ENCODE measurements at places on chromosomes 4 and X.

GRCh38 chr4:105599932-105600655, 47.7 kb downstream of the ARHGEF38 start:
- DNase-seq = no peak

- DNase-seq = no peak
Observed at GRCh38 chrX:40170830-40171512, 73.2 kb upstream of the BCOR start.

- DNase-seq = no peak
Observed at GRCh38 chr4:165355900-165356300, 22.9 kb upstream of the CPE start.

GRCh38 chrX:3807906-3808305, 94.5 kb upstream of the PRKX start:
- DNase-seq = no peak

DNA sequence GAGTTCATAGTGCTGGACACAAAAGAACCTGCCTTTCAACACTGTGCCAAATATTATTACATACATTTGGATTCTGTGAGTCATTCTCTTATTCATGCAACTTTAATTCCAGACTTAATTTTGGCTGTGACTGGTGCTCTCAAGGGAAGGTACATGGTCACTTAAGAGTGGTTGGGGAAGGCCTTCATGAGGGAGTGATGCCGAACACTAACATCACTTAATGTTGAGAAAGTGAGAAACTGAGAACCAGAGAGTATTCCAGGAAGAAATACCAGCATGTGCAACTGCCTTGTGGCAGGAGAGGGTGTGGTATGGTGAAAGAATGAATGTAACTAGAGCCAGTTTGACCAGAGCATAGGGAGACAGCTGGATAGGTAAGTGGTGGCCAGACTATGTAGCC, 41.5 kb upstream of the FHDC1 start:
- no peak for DNase-seq

GRCh38 chrX:41526925-41527324, 79.8 kb downstream of the NYX start:
- DNase-seq = no peak

- no peak for DNase-seq
Observed at GRCh38 chr4:55364691-55365344, 18.8 kb downstream of the SRD5A3 start.

GRCh38 chr4:118124997-118125396, 90.7 kb downstream of the NDST3 start:
- no peak for DNase-seq

DNA sequence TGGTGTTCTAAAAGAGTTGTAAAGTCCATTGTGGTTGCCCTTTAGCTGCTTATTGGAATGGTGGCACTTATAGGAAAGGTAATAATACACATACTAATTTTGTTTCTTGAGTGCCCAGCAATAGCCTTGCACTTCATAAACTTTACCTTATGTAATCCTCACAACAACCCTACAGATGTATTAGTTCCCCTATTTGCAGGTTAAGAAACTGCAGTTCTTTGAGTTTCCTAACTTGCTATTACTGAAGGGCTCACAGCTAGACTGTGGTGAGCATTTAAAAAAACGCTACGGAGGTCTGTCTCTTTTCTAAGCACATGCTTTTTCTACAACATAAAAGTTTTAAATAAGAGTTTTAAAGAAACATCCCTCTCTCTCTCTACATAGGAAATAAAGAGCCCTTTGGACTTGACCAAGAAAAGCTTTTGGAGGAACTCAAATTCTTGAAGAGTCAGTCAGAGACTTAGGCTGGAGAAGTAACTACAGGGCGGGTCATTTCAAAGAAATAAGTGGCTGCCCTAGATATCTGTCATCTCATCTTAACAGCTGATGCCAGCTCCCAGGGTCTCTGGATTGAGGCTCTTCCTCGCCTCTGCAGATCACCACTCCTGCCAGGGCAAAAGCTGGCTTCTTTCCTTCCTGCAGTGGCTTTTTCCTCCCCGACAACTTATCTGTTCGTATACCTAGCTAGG, 42.0 kb upstream of the FBXW7 start:
- no peak for DNase-seq

- DNase-seq = no peak
Observed at GRCh38 chr4:80112236-80112635, 39.2 kb upstream of the ANTXR2 start.

DNA sequence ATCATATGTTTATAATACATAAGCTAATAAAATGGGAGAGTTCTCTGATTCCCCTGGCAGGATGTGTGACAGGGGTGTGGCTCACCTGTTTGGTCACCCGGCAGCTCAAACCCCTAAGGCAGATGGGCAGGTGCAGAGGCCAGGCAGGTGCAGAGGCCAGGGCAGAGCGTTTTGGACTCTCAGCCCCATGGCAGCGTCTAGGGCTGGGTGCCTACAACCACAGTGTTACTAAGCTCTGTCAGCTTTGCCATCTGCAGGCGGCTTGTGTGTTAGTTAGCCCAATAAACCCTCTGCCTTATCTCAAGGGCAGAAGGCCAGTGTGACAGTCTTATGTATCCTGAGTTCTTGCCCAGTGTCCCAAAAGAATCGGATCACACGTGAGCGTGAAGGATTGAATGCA, 54.0 kb upstream of the UGT2B15 start:
- DNase-seq = no peak

DNA sequence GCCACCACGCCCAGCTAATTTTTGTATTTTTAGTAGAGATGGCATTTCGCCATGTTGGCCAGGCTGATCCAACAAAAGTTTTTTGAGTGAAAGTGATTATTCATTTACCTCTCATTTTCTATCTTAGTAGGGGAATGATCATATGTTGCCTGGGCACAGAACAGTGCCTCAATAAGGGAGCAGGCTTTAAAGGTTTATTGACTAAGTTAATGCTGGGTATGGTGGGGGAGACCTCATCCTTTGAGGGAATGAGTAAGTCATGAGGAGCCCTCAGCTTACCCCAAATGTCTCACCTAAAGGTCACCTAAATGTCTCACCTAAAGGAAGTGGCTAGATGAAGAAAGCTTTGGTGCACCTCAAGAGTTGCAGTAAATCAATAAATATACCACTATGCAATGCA, 109.0 kb downstream of the CLCN4 start:
- no peak for DNase-seq

DNA sequence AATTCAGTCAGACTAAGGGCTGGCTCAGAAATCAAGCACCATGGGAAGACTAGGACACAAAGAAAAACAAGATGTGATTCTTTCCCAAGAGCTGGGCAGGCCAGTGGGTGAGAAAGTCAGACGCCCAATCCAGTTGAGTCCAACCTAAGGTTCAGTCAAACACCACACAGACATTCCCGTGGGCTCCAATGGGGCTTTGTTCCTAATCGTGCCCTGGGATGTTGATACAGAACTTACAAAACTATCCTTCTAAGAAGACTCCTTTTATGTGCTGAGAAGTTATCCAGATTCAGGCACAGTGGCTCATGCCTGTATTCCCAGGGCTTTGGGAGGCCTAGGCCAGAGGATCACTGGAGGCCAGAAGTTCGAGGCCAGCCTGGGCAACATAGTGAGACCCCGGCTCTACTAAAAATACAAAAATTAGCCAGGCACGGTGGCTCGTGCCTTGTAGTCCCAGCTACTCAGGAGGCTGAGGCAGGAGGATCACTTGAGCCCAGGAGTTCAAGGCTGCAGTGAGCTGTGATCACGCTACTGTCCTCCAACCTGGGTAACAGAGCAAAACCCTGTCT, 3.7 kb downstream of the BLOC1S4 start:
- DNase-seq = no peak

DNA sequence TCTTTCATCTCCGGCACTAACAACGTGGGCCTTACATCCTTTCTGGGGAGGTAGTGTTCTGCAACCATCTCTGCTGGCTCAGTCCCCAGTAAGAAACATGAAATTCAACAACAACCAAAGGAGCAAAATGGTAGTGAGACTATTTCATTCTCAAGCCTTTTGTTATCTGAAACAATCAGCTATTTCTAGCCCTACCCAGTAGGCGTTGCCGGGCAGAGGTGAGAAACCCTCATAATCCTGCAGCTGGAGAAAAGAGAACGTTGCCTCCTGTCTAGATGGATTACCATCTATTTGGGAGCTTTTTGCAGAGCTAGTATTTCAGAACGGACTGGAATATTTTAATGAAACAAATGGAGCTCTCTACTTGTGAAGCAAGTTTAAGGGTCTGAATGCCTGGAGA, 66.4 kb upstream of the GPR174 start:
- DNase-seq = no peak

GRCh38 chr4:141524116-141524515, 112.3 kb upstream of the IL15 start:
- no peak for DNase-seq

- DNase-seq = no peak
Observed at GRCh38 chrX:7953446-7953845, 26.2 kb upstream of the PNPLA4 start.

DNA sequence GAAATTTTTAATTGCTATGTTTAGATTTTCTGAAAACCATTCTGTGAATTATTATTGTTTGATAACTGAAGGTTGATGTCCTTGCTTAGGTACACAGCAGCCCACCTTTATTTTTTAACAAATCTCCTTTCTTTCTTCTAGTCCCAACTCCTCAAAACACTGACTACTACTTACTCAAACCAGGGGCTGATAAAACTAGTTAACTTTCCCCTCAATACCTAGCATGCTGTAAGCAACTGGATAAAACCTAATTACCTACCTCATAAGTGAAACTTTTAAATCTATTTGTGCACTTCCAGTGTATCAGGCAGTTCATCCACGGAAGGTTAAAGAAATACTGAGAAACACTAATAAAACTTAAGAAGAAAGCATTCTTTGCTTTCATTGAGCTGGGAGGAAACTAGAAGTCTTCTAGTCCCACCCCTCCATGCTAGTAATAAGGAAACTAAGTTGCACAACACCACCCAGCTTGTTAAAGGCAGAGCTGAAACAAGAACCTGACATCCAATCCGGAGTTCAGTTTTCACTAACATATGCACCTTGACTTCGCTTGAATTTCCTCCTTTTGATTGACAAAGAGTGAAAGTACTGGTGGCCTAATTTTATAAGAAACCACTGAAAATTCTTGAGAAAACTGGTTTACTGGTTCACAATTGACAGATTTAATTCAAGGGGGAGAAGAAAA, 180.2 kb upstream of the TET2 start:
- DNase-seq = no peak

GRCh38 chr4:111883557-111883999, 261.7 kb upstream of the FAM241A start:
- DNase-seq = no peak

- DNase-seq = no peak
Observed at GRCh38 chrX:125444659-125445058, 125.0 kb downstream of the TEX13C start.

GRCh38 chrX:134552351-134552750, 92.4 kb downstream of the HPRT1 start:
- DNase-seq = no peak

- no peak for DNase-seq
Observed at GRCh38 chr4:74410272-74410671, 34.7 kb upstream of the AREG start.

DNA sequence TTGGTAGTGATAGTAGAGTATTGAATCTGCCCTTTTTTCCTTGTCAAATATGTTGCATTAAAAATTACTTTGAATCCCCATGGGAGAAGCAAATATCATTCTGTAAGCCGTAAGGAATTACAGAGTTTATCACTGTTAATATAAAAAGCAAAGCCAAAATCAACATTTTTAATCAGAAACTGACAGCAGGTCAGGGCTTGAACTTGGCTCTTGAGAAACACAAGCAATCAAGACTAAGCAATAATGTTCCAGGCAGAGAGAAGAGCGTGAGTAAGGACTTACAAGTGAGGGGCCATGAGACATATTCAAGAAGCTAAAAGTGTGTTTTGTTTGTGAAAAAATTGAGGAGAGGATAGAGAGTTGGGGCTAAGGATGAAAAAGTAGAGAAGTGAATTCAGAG, 68.2 kb downstream of the ARHGAP6 start:
- DNase-seq = no peak

GRCh38 chr4:126071346-126072333, 756.9 kb downstream of the FAT4 start:
- no peak for DNase-seq

- no peak for DNase-seq
Observed at GRCh38 chrX:45711231-45711630, 510.6 kb upstream of the DIPK2B start.

DNA sequence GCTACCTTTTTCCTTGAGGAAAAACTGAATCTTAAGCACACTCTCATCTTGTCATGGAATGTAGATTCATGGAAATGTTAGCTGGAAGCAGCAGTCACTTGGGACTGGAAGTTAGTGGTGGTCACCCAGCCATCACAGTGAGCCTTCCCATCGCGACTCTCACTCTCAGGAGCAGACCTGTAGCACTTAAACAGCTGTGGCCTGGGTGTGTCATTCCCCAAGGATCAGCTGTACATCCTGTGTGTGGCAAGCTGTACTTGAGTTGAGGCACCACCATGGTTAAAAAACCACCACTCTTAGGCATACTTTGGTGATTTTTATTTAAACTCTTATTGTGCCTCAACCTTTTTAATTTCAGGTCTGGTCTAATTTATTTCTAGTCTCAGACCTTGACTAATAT, 46.7 kb downstream of the JADE1 start:
- DNase-seq = no peak

DNA sequence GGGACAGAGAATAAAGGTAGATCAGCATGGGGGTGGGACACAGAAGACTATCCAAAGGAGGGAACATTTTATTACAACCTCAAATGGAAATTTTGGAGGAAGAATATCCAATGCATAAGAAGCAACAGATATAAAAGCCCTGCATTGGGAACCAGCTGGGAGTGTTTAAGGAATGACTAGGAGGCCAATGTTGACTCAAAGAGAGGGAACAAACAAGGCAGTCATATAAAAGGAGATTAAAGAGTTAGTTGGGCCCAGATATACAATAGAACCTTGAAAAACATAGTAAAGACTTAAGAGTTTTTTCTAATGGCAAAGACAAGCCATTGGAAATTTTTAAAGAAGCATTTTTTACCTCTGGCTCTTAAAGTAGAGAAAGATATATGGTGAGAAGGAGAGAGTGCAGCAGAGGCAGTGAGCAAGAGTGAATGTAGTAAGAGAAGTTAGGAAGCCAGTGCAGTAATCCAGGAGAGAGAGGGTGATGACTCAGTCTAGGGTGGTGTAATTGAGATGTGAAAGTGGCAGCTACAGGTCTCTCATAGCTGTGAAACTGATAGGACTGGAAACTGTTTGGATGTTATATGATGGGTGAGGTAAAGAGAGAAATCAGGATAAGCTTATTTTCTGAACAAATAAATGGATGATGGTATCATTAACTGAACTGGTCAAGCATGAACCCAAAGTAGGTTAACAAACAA, 182.2 kb upstream of the ATOH1 start:
- no peak for DNase-seq

Measured in activated naive CD8-positive, alpha-beta T cell treated with anti-CD3 and anti-CD28 coated beads, Interleukin-2, amount 10 ng/mL, durations not matched to agents 7 days and 5 days (primary cell).